ENCODE measurements at places on chromosomes 1 and 21.

DNA sequence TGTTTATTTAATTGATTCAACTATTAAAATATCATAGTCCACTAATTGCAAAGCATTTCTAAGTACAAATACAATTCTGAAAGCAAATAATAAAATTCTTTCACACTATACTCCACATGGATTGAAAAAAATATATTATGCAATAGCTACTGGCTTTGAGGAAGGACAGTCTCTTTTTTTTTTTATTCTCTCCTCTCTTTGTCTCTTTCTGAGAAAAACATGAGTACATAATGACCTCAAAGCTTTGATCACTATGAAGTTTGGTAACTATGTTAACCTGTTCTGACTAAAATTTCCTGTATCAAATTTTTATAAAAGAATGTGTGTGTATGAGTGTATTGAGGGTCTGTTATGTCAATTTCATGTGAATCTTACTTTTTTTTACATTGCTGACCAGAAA, 96.2 kb downstream of the RGS2 start:
- no peak for DNase-seq

DNA sequence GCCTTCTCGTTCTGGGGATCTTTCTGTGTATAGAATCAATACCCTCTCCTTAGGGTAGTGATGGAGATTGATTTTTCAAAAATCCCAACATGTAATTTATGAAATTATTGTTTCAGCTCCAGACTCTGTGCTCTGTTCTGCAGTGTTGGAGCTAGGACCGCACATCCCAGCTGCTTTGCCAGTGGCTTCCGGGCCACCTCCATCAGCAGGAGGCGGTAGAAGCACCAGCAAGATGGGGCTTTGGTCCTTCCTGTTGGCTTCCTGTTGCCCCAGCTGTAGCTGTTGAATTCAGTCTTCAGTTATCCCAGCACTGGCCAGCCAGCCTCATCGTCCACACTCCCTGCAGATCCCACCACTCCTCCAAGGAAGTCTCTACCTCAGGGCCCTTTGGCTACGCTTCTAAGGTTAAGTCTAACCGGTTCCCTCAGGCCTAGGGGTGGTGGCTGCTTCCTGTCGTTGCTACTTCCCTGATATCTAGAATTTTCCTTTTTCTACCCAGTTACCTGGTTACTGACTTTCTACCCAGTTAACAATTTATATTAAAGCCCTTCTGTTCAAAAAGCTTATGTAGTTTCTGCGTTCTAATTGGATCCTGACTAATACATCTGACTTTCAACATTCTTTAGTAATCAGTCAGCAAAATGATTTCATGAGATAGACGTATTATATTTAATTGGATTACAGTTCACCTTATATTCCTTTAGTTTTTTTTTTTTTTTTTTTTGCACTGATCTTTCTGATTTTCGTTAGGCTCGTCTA, 24.6 kb downstream of the GALNT2 start:
- no peak for DNase-seq

- DNase-seq: no peak
Measured at GRCh38 chr1:164659621-164660411, 100.8 kb downstream of the PBX1 start.

DNA sequence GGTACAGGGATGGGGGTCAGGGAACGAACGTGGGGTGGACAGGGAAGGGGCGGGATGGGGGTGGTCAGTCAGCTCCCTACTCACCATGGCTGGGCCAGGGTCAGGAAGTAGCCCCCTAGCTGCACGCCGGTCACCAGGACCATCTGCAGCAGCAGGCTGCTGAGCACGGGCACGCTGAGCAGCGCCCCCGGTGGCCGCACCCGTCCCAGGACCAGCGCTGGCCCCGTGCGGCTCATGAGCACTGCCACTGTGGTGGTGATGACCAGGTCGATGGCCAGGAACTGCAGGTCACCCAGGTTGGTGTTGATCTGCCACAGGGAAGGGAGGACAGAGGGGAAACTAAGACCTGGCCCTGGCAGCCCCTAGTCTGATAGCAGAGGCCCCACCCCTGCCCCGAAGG, 6.5 kb upstream of the MFAP2 start:
- peak; percentile 80 for DNase-seq

- peak; percentile 67 for DNase-seq
Measured at GRCh38 chr1:204074274-204075138, 1.6 kb downstream of the SOX13 start.

DNA sequence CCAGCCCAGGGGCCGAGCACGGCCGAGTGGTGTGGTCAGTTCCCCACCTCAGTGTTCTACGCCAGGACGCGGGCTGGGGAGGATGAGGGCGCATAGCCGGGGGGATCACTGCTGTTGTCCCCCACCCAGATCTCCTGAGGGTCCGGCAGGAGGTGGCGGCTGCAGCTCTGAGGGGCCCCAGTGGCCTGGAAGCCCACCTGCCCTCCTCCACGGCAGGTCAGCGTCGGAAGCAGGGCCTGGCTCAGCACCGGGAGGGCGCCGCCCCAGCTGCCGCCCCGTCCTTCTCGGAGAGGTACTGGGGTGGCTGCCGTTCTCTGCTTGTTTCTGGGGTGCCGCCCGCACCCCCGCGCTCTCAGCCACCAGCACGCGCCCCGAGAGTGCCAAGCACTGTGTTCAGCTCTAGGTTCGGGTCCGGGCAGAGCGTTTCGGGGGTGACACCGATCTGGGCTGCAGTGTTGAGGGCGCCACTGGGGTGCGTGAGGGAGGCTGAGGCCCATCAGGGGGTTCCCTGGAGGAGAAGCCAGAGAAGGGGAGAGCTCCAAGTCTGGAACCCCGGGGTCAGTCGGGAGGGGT, 17.4 kb downstream of the SAMD11 start:
- no peak for DNase-seq

- no peak for DNase-seq
Measured at GRCh38 chr1:111604931-111605330, 14.7 kb upstream of the RAP1A start.

- no peak for DNase-seq
Measured at GRCh38 chr1:58618303-58618702, 41.3 kb upstream of the TACSTD2 start.

DNA sequence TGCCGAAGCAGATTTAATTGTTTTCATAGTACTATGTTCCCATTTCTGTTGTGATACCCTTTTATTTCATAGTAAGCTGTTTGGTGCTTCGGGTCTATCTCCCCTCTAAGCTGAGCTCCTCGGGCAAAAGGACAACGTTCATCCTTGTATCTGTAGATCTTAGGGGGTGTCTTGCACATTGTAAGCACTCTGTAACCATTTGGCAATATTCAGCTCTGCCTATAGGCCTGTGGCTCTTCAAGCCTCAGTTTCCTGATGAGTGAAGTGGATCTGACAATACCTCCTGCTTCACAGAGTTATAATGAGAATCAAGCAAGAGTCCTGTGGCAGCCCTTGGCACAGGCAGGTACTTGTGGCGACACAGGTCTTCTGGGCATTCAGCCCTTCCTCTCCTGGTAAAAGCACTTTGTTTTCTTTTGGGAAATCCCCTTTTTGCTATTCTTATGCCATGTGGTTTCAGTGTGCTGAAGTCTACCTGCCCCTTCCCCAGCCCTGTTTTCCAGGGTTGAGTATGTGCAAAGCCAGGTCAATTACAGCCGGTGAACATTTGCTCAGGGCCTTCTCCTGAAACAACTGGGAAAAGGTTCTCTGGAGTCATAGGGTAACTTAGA, 8.5 kb upstream of the EXO1 start:
- DNase-seq: no peak

DNA sequence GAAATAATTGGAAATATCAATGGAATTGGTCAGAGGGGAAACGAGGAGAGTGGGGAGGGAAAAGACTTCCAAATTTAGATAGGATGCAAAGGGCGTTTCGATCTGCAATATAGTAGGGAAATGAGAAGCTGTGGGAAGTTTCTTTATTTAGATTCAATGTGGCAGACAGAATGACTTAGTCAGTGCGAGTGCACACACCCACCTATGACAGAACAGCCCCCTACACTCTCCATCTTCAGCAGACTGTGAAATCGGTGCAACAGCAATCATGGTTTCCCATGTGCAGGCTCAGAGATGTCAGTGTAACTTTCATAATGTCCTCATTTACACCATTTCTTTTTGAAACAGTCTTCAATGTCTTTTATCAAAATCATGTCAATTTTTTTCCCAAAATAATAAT, 46.0 kb downstream of the DIP2A start:
- no peak for DNase-seq

GRCh38 chr1:22443332-22443731, 8.3 kb upstream of the ZBTB40 start:
- no peak for DNase-seq

DNA sequence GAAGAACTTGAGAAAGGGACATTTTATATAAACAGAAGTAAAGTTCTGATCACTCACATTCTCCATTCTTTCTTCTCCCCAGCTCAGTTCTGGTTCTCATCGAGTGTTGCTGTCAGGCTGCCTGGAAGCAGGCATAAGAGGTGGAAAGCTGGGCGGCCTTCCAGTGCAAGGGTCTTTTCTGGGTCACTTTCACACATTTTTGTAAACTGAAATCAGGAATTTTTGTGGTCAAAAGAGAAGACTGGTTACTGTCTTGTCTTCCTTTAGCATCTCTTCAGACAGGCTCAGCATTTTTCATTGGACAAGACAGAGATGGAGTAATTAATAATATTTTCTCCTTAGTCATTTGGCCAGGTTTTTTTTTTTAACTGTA, 93.7 kb downstream of the CTH start:
- no peak for DNase-seq

- no peak for DNase-seq
Measured at GRCh38 chr1:156217871-156218270, 5.1 kb downstream of the PMF1 start.

- no peak for DNase-seq
Measured at GRCh38 chr1:116711263-116711840, 42.9 kb upstream of the CD2 start.

- DNase-seq: no peak
Measured at GRCh38 chr1:197341626-197342025, 73.6 kb downstream of the CRB1 start.

- DNase-seq: peak; percentile 65
Measured at GRCh38 chr1:151992303-151993083, 1.2 kb downstream of the S100A10 start.

- DNase-seq: no peak
Measured at GRCh38 chr1:223479261-223479660, 86.0 kb downstream of the CCDC185 start.

GRCh38 chr1:23577056-23578004, 18.0 kb upstream of the ID3 start:
- DNase-seq: no peak

GRCh38 chr1:153655333-153655732, 3.2 kb upstream of the SNAPIN start:
- DNase-seq: no peak

All from HuH-7.5 (cell line).